Muscle of back (tissue), 13 donors: ENCODE measurements at places on chromosomes 1 and 21. TPM values are rescaled to one million over a fixed set of nuclear protein-coding genes. Genes with fewer than 3 reads are reported as not detected.

The LCE3D gene
- not detected for polyA plus RNA-seq

- DNase-seq, result no peak
These were observed 14.4 kb downstream of the CELSR2 start for GRCh38 chr1:109263597-109264378.

The PTPN22 gene
- 0.25 TPM for polyA plus RNA-seq

DNA sequence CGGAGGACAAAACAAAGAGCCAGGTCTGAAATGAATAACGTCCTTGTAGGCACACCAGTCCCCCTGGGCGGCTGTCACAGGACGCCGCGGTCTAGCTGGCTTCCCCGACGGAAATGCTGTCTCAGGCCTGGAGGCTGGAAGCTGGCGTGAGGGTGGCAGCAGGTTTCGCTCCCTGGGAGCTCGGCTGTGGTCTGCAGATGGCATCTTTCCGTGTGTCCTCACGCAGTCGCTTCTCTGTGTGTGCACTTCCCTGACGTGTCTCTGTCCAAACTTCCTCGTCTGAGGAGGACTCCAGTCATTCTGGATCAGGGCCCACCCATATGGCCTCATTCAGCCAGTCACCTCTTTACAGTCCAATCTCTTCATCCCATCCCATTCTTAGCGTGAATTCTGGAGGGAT lies 14.2 kb downstream of the TNFRSF14 start:
- no peak for DNase-seq

The CHI3L2 gene
- polyA plus RNA-seq, result 1.2 TPM

The NHLH1 gene
- 0.27 TPM for polyA plus RNA-seq

DNA sequence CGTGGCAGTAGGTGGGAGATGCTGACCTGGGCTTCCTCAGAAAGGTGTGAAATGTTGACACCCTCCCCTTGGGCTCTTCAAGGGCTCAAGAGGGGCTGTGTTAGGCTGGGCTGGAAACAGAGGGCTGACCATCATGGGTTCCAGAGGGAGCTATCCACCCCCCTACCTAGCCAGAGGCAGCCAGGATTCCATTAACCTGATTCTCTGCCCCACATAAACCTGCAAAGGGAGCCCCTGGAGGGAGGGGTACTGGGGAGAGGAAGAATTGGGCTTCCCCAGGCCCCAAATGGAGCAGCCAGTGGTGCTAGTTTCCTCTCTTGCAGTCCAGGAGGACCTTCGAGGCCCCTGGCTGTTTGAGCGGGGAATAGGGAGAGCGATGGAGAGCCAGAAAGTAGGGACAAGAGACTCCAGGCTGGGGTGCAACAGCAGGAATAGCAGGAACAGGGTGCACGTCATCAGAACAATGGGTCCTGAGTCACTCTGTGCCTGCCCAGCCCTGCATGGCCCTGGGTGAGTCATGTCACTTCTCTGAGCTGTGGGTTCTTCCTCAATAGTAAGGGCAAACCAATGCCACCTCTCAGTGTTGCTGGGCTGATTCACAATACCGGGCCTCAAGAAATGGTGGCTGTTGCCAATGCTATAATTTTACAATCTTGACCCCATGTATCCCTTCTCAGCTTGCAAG lies 121.2 kb downstream of the EPHB2 start:
- DNase-seq, result no peak

DNA sequence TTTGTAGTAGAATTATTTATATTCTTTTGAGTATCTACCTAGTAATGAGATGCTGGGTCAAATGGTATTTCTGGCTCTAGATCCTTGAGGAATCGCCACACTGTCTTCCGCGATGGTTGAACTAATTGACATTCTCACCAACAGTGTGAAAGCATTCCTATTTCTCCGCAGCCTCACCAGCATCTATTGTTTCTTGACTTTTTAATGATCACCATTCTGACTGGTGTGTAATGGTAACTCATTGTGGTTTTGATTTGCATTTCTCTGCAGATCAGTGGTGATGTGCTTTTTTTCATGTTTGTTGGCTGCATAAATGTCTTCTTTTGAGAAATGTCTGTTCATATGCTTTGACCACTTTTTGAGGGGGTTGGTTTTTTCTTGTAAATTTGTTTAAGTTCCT lies 15.3 kb upstream of the IL23R start:
- DNase-seq, result no peak

GRCh38 chr1:111499026-111499785 lies 4.2 kb downstream of the ADORA3 start:
- DNase-seq, result no peak

DNA sequence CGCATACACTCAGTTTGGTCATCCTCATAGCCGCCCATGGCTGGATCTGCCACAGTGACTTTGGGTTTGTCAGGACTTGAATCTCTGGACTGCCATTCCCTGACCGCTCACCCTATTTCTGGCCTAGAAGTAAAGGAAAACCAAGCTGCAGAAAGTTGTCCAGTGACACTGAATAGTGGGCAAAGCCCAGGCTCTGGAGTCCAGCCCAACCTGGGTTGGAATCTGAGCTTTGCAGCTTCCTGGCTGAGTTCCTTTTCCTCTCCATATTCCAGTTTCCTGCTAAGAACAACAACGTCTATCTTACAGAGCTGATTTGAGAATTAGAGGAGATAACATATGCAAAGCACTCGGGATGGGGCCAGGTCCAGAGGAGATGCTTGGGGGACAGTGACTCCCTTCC lies 15.6 kb upstream of the EIF4G3 start:
- DNase-seq, result peak; percentile 32

The ITLN1 gene
- not detected for polyA plus RNA-seq

DNA sequence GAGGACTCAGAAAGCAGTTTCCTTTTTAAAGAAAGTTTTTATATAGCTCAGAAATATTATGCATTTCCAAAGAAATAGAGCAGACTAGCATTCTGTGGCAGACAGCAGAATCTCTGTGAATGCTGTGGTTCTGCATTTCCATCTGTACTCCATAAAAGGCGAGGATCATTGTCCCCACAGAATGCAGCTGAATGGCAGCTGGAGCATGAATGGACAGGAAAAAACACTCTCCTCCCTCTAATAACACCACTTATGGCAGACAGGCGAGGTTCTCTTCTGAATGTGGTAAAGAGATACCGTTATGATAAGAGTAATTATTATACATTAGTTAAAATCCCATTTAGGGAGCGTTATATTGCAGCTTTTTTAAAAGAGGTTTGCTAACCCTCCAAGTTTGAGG lies 81.4 kb upstream of the WLS start:
- DNase-seq, result no peak

DNA sequence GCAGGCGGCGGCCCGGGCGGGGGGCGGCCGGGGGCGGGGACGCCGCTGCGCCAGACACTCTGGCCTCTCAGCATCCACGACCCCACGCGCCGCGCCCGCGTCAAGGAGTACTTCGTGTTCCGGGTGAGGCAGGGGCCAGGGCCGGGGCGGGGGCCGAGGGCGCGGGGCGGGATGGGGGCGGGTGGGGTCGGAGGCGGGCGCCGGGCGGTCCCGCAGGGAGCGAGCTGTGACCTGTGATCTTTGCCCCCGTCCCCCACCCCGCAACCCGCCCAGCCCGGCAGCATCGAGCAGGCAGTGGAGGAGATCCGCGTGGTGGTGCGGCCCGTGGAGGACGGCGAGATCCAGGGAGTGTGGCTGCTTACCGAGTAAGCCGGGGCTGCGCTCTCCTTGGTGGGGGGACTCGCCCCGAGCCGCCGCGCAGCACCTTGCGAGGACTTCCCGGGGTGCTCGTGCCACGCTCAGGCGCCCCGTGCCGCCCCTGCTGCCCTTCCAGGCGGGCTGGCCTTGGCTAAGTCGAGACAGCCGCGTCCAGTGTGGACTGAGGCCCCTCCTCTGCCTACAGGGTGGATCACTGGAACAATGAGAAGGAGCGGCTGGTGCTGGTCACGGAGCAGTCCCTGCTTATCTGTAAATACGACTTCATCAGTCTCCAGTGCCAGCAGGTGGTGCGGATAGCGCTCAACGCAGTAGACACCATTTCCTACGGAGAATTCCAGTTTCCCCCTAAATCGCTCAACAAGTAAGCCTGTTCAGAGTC lies 514 bp downstream of the TPRG1L start:
- no peak for DNase-seq

The SPATC1L gene
- polyA plus RNA-seq, result 13.4 TPM

DNA sequence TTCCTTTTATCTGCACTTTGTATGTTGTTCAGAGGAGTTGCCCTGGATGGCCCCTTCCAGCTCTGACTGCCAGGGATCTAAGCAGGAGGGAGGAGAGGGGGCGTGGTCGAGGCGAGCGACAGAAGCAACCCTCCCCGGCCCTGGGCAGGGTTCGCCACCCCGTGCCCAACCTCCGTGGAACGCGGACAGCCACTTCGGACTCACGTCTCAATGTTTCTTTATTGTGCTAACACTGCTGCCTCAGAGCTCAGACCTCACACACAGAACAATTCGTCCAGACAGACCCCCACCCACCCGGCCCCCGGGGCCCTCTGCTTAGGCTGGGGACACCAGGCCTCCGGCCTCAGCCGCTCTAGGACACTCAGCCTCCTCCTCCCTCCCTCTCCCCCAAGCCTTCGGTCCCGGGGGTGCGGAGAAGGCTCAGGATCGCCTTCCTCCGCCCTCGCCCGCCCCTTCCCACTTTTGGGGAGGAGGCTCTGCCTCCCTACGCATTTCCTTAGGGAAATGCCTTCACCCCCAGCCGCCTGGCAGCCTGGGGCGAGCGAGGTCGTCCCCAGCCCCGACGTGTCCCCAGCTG lies 8.3 kb downstream of the VSIG8 start:
- DNase-seq, result peak; percentile 79

The TFB2M gene
- polyA plus RNA-seq, result 11.6 TPM

DNA sequence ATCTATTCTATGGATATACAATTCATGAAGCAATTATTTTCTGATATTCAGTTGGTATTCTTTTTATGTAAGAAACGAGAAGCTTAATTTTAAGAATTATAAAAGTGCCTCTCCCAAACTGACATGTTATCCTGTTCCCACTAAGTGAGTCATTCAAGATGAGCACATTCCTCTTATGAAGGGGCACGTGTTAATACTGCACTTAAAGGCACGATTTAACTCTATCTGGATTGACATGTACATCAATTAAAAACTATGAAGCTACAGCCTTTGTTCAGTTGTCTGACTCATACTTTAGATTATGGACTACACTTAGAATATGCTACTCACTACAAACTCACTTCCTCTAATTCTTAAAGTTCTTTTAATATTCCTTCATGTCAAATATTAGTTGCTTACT lies 111.6 kb downstream of the CYYR1 start:
- DNase-seq, result no peak

DNA sequence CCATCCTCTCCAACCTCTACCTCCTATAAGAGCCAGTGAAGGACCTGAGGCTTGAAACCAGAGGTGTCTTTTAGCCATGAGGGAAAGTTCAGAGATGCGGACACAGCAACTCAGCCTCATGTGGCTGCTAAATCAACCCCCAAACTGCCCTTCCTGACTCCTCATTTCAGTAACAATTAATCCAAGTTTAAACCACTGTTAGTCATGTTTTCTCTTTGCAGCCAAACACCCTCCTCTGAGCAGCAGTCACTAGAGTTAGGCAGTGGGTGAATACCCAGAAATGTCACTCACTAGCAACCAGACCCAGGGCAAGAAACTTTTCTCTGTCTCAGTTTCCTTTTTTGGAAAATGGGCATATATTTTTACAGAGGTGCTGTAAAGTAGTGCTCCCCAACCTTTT lies 71.2 kb downstream of the KCNJ15 start:
- DNase-seq, result no peak

DNA sequence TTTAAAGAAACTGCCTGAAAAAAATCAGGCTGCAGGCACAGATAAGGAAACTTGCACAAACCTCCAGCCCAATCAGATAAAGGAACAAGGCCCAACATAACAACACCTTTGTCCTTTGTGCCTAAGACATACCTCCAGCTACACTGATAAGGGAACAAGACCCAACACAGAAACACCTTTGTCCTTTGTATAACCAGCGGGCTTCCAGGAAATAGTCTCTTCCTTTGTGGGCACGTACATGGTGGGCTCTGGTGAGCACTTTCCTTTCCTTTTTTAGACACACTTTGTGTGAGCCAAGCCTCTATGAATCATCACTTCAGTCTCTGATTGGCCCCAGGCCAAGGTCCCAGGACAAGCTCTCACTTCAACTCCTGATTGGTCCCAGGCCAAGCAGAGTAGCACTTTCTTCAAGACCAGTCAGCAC lies 23.6 kb downstream of the ZNF670 start:
- DNase-seq, result no peak

DNA sequence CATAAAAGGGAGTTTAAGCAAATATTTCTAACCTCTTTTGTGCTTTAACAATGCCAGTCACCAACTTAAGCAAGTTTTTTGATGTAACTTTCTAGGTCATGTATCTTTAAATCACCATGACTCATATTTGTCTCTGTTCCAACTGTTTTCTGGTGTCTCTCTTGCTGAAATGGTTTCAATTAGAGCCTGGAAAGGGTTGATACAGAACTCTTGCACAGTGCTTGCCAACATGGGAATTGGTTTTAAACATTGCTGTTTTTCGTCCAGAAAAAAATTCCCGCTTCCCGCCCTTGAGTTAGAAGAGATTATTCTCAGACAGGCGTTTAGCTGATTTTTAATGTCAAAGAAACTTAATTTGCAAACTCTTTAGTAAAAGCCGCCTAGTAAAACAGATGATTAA lies 46.4 kb upstream of the SLC22A15 start:
- peak; percentile 70 for DNase-seq

- no peak for DNase-seq
These were observed 15.2 kb downstream of the PTPRF start for GRCh38 chr1:43545695-43546387.

The HRNR gene
- 0.42 TPM for polyA plus RNA-seq

DNA sequence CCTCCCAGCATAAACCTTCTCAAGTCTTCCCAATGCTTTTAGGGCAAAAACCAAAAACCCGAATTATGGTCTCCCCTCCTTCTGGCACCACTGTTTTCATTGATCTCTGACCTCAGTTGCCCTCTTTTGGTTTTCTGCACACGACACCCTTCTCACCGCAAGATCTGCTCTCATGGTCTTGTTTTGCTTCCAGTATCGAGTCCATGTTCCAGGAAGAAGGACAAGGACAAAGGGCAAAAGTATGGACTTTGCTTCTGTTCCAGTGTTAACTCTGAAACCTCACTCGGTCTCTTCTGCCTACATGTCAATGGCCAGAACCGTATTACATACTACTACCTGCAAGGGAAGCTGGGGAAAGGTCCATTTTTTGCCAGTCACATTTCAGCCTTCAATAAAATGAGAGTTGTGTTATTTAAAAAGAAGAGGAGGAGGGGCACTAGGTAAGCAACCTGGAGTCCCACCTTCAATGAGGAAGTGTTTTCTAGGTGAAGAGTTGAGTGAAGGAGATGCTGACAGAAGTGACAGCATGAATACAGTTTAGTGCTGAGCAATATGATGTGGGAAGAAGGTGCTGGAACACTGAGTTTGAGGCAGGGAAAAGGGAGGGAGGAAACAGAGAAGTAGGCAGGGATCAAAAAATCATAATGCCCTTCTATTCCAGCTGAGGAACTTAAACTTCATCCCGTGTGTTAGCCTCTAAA lies 183.4 kb downstream of the FGGY start:
- no peak for DNase-seq

DNA sequence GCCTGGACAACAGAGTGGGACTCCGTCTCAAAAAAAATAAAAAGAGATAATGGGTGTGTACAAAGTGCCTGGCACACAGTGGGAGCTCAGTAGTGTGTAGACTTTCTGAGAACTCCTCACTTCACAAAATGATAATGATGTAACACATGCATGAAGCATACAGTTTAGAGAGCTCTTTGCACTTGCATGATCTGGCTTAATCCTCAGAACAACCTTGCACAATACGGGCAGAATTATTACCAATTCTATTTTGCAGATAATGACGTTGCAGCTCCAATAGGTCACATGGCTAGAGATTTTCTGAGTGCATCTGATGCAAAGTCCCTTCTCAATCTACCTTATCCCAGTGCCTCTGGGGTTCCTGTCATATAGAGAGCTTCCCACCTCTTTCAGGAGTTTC lies 71.4 kb downstream of the CD247 start:
- DNase-seq, result no peak

- peak; percentile 41 for DNase-seq
These were observed 60.0 kb downstream of the NRIP1 start for GRCh38 chr21:15004721-15005370.
